ENCODE measurements at places on chromosomes 13 and 19.

DNA sequence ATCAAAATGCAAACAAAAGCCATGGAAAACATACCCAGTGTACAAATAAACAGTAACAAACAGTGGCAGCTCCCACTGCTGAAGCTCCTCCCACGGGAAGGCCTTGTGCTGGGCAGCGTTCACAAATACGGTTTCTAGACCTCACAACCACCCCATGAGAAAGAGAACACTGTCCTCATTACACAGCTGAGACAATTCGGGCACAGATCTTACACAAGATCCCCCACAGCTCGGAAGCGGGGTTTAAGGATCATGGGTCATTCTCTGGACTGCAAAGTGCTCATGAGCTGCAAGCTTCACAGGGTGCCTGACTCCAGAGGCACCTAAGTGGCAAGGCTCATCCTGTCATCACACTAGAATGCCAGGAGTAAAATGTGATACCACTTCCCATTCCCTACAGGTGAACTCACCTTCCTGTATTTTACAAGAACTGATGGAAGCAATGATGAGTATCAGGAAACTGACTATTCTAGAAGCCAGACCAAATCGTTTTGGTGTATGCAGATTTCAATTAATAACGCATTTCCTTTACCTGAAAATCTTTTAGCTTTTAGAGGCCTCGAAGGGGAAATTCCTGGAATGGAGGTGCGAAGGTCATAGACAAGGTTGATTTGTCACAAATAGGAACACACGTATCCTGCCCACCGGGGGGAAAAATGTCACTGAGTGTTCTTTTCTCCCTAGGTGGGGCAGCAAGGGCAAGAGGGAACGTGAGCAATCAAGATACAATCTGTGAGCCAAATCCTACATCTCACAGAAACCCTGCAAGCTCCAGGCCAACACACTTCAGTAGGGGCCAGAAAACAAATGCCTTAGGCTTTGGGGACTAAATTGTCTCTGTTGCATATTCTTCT is 41.2 kb downstream of the STK24 start:
- peak; percentile 37 for DNase-seq

GRCh38 chr19:51980116-51980736 is 6.4 kb downstream of the ZNF350 start:
- DNase-seq: no peak

DNA sequence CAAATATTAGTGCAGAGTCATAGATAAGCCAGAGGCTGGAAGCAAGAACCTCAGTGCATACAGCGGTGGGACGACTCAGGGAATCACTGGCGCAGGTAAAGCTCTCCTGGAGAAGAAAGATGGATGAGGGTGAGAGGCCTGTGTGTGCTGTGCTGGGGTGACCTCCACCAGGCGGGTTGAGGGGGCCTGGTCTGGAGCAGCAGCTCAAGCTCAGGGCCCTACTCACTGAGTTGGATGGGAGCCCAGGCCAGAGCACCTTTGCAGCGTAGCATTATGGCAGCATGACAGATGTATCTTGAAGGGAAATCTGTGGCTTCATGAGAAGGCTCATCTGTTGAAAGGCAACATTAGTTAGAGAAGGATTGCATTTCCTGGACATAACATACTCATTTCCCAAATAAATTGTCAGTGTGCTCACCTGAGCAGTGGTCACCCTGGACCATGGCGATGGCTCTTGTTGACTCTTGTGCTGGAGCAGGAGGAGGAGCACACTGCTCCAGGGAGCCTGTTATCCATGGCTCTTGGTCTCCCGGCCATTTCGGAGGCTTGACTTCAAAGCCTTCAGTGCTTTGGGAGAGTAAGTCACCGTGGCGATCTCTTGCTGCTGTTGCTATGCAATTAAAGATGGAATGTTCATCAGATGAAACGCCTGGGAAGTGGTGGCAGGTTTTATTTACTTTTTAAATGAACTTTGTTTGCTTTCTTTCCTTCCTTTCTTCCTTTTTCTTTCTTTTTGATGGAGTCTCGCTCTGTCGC is 25.0 kb downstream of the HNRNPM start:
- no peak for DNase-seq

GRCh38 chr13:34675626-34676025 is 266.4 kb upstream of the NBEA start:
- no peak for DNase-seq

DNA sequence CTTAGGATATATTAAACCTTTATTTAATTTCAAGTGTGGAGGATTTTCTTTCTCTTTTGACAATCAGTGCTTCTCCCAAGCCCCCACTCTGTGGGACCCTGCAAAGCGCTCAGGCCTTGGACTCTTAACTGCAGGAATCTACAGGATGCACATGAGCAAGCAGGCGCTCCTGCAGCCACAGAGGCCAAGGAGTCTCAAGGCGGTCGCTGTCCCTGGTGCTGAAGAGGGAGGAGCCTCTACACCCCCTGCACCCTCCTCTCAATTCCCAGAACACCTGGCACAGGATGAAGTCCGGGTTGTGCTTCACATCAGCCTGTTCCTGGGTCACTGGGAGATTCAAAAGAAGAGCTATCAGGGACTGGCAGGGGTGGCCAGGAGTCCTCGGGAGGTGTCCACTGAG is 13.5 kb downstream of the OR10H4 start:
- DNase-seq: no peak

- no peak for DNase-seq
Measured at GRCh38 chr13:33106656-33107360, 90.6 kb downstream of the KL start.

DNA sequence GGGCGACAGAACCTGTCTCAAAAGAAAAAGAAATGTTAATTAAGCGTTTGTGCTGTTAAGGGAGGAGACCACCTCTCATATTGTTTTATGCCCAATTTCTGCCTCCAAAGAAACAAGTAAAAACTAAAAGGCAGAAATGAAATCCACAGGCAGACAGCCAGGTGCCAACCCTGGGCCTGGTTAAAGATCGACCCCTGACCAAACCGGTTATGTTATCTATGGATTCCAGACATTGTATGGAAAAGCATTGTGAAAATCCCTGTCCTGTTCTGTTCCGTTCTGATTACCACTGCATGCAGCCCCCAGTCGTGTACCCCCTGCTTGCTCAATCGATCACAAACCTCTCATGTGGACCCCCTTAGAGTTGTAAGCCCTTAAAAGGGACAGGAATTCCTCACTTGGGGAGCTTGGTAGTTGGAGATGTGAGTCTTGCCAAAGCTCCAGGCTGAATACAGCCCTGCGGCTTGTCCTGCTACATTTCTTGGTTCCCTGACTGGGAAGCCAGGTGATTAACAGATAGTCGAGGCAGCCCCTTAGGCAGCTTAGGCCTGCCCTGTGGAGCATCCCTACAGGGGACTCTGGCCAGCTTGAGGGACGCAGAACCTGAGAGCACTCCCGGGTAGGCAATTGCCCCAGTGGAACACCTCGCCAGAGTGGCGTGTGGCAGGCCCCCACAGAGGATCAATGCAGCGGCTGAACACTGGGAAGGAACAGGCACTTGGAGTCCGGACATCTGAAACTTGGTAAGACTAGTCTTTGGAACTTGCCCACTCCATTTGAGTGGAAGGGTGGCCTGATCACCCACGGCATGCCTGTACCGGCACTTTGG is 748 bp upstream of the ZNF552 start:
- DNase-seq: no peak

DNA sequence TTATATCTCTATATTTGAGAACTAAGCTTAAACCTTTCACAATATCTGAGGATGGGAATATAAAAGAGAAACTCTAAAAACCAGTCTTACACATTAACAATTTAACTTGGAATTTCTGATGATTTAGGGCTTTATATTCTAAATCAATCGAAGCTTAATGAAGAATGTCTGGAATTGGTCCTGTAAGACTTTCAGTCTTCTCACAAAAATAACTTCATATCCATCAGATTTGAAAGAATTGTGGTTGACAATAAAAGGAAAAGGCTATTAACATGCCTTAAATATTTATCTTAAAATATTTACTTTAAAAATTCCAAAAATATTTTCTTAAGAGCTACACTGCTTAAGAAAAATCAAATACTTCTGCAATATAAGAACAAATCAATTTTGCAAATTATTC is 27.3 kb downstream of the MYCBP2 start:
- no peak for DNase-seq

GRCh38 chr19:11151181-11151580 is 4.4 kb downstream of the SPC24 start:
- no peak for DNase-seq

DNA sequence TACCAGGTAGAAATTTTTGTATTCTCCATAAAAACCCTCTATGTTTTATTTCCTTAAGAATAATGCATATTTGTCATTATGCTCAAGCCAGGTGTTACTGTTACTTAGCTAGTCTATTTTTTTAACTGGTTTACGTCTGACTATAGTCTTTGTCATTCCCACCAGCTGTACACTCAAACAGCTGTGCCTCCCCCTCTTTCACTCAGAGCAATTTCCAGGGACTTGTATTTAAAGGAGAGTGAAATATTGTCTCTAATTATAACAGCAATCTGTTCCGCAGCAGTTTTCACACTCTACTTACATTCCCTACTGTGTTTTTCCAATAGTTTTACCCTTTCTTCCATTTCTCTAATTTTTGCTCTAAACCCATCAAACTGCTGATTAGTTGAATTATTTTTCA is 813.6 kb upstream of the MIR17HG start:
- no peak for DNase-seq

DNA sequence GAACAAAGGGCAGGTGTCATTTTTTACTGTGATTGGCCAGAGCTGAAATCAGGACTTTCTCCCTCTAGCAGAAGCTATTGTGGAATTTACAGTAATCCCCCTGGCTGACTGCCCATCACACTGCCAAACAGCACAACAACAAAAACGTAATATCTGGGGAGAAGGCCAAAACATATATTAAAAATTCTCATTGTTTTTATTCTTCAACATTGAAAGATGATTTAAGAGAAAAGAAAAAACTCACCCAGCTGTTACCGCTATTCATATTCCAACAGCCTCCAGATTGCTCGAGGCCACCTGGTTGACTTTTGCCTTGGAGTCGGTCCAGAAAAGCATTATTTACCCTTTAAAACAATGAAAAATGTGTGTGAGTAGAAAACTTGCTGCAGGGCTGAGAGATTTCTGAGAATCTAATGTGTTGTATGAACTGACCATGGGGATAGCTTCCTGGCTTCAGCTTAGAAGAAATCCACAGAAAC is 97.2 kb downstream of the EPSTI1 start:
- DNase-seq: no peak

DNA sequence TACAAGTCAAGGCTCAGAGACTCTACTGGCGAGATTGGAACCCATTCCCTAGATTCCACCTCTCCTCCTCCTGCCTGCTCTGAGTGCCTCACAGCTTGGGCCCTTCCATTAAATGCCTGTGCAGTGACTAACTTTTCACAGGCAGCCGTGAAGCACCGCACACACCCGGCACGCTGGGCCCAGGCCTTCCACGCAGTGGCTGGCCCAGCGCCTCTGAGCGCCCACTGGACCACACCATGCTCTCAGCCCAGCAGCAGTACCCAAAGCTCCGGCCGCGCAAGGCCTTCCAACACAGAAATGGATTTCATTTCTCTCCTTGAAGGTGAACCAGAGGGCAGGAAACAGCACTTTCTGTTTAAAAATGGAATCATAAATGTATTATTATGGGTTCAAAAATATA is 26.0 kb downstream of the RAB20 start:
- no peak for DNase-seq

GRCh38 chr19:46025835-46026234 is 3.0 kb upstream of the PGLYRP1 start:
- no peak for DNase-seq

GRCh38 chr19:19214892-19215291 is 3.1 kb downstream of the NCAN start:
- DNase-seq: no peak

DNA sequence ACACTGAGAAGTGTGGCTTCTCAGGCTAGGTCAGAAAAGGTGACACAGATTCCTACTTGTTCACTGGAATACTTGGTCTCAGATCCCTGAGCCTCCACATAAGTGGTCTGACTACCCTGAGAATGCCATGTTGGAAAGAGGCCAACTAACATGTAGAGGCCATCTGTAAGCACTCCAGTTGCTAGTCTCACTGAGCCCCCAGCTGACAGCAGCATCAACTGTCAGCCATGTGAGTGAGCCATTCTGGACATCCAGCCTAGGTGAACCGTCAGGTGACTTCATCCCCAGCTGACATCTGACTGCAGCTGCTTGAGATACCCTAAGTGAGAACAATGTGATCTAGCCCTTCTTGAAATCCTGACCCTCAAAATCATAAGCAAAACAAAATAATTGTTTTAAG is 18.1 kb upstream of the ARL11 start:
- no peak for DNase-seq

DNA sequence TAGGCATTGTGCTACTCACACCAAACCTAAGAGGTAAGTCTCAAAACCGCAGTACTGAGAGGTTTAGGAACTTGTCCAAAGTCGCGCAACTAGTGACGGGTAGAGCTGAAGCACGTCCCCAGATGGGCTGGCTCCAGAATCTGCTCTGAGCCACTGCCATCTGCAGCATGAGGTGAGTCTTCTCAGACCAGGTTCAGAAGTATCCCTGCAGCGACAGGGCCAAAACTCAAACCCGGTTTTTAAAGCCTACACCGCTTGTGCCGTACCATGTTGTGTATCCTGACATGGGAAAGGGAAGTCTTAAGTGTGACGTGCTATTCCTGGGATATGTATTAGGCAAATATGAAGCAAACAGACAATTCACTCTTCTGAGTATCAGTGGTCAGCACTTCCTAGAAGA is 45.1 kb downstream of the ATP7B start:
- DNase-seq: no peak

DNA sequence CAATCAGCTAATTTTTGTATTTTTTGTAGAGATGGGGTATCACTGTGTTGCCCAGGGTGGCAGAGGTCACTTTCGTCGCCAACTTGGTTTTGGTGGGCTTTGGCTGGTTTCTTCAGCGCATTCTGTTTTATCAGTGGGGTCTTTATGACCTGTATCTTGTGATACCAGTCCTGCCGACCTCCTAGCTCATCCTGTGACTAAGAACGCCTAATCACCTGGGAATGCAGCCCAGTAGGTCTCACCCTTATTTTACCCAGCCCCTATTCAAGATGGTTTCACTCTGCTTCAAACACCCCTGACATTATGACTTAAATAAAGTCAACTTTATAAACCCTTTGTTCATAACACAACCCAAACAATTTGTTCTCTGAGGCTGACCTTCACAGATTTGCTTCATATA is 3.0 kb upstream of the ZNF878 start:
- no peak for DNase-seq

DNA sequence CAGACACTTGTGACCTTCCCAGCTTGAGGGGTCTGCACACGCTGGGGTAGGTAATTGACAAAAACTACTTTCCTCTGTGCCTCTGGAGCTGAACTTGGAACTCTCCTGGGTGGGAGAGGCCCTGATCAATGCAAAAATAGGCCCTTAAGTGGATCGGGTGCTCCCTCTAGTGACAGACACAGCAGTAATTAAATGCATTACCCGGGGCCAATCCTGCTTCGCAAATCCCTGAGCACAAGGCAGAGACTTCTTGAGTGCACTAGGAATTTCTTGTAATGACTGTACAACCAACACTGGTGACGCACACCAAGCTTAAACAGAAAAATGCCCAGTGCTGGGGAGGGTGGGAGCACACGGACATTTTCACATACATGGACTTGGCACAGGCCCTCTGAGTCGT is 10.6 kb upstream of the UBE2S start:
- DNase-seq: peak; percentile 88

Measured in pons (tissue), 1 donor.